Chondrocyte (in vitro differentiated cells): ENCODE measurements at places on chromosomes 11 and 22. TPM values are rescaled to one million over a fixed set of nuclear protein-coding genes. Genes with fewer than 3 reads are reported as not detected.

DNA sequence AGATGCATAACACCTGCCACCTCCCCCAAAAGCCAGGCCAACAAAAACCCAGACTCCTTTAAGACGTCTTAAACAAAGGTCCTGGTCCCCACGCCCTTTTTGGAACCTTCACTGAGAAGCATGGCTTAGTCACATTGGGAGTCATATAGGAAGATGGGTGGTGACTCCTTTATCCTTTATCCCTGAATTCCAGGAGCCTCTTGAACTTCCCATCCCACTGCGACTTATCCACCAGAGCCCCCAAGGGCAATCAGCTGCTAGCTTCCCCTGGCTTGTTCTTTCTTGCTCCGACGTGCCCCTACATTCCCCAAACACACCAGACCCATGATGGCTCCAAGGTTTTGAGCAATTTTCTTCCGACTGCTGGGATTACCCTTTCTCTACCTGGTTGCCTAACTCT, 567.0 kb upstream of the CADM1 start:
- no peak for DNase-seq

DNA sequence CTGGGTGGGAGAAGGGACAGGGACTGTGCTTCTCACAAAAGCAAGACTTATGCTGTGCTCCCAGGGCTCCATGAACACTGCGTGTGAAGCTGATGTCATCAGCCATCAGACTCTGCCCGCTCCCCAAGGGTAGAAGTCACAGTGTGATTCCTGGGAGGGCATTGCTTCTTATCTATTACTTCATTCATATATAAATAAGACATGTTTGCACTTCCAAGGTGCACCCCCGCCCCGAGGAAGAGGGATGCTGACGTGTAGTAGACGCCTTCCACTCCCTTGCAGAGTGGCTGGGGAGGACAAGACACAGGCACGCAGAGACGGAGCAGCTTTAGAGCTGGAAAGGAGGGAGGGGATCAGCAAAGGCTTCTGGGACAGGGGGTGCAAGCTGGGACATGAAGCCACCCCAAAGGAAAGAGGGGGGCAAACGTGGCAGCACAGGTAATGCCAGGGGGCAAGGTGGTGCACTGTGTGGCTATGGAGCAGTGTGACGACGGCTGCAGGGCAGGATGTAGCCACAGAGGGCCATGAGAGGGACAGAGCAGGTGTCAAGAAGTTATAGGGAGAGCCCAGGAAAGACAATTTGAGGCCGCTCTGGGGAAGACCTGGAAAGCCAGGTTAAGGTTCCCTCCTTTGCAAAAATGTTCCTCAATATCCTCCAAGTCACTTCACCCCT, 558.5 kb downstream of the MN1 start:
- DNase-seq, result no peak

DNA sequence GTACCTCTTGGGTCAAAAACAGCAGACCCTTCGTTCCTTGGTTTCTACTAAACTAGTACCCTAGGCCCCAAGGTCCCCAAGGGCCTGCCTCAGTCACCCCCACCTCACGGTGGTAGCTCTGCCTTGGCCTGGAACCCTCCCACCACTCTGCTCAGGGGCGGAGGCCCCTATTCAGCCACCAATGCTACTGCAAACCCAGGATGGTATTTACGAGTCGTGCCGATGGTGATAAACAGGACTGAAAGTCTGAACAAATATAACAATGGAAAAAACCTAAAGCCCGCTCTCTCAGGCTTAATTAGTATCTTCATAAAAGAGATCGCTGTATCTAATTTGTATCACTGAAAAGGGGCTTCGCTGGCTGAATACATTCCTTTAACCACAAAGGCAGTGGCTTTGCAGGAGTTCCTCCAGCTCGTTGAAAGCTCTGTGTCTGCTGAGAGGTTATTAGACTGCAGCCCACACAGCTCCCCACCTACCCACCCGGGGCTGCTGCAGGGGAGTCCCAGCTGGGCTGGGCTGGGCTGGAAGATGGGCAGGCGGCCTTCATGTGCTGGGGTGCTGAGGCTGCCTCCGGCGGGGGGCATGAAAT, 15.2 kb downstream of the SHISAL1 start:
- no peak for DNase-seq

EHF gene
- not detected in 3 replicates for total RNA-seq

TRIM49D1 gene
- not detected in 3 replicates for total RNA-seq

DNA sequence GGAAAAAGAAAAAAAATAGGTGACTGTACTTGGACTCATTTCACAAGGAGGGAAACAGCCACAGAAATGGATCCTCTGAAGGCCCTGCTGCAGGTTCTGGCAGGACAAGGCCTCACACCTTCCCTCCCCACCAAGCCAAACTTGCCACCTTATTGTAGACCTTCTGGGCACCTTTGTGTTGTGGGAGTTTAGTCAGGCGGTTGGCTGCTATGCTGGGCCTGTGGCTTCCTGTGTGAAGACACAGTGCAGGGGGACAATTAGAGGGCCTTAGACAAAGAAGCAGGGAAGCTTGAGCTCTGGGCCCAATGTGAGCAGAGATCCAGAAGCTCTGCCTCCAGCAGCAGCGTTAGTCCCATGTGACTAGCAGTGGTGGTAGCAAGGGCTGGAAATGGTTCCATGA, 4.2 kb downstream of the RAB1B start:
- DNase-seq, result no peak

FAM111B gene
- 1.3 to 7.6 TPM (median 1.6 TPM) in 3 replicates for total RNA-seq

DNA sequence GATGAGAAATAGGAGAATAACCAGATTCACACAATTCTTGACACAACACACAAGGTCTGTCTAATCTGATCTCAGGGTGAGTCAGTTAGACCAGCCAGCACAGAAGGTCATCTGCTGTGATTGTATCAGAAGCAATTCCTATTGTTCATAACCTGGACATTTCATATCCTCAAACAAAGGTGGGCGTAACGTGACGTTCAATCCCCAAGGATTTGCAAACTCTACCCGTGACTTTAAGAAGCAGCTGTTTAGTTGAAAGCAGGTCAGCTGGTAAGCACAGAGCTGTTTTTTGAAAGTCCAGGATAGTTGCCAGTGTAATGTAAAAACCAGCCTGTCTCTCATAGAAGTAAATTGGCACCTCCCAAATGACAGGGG, 385.1 kb downstream of the DCDC1 start:
- no peak for DNase-seq

- no peak for DNase-seq
These were observed 1373.1 kb downstream of the TBC1D22A start for GRCh38 chr22:48135592-48135991.

DNA sequence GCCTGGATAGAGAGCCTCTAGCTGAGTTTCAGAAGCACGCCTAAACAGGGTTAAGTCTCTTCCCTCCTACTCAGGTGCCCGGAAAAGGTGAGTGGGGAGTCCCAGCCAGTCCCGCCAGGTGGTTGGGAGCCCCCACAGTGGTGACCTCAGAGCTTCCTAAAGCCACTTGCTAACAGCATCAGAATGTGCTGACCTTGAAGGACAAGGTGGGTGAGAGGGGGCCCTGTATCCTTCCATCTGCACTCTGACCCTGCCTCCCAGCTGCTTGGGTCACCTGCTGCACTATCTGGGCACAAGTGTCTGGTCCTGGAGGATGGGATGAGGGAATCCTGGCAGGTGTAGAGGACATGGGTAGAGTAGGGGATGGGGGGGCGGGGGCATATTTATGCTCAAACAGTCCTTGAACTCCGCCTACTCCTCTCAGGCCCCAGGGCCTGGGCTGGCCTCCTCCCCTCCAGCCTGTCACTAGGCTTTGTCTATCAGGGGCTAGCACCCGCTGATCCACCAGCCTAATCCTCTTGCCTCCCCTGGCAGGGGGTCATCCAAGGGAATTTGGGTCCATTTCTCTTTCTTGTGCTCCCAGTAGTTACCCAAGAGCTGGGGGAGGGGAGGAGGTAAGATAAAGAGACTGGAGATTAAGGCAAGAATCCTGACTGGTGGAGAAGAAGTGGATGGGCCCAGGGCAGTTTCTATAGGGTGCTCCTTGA, 3.4 kb downstream of the USP2 start:
- no peak for DNase-seq

GRCh38 chr11:39461066-39461465, 1998.4 kb downstream of the LRRC4C start:
- DNase-seq, result no peak

PYGM gene
- total RNA-seq, result 0.65 to 1.6 TPM (median 1.2 TPM) in 3 replicates

- no peak for DNase-seq
These were observed 32.7 kb upstream of the USP47 start for GRCh38 chr11:11808992-11809615.

AIFM3 gene
- total RNA-seq, result 0.47 TPM in 1 of 3 replicates, not detected in the others

OTOG gene
- total RNA-seq, result 0.08 to 0.82 TPM in 2 of 3 replicates, not detected in the other

DBX1 gene
- not detected in 3 replicates for total RNA-seq

GRCh38 chr11:6757373-6757967, 14.3 kb downstream of the OR2AG2 start:
- DNase-seq, result no peak

DNA sequence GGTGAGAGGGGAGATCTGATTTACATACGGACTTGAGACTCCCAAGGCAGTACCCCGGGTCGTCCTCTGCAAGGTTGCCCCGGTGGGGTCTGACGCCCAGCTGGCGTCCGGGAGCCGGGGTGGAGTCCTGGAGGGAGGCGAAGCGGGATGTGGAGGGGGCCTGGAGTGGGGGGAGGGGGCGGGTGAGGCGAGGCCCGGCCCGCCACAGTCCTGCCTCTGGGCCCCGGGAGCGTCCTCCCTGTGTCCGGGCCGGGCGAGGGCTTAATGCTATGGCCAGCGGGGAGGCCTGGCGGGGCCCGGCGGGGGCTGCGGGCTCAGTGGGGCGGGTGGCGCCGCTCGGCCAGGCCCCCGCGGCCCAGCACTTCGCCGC, 2.4 kb upstream of the MYBPC3 start:
- no peak for DNase-seq

KCNQ1 gene
- 0.41 TPM in 1 of 3 replicates, not detected in the others for total RNA-seq

GRCh38 chr11:19013181-19013857, 47.2 kb downstream of the MRGPRX2 start:
- DNase-seq, result no peak

DNA sequence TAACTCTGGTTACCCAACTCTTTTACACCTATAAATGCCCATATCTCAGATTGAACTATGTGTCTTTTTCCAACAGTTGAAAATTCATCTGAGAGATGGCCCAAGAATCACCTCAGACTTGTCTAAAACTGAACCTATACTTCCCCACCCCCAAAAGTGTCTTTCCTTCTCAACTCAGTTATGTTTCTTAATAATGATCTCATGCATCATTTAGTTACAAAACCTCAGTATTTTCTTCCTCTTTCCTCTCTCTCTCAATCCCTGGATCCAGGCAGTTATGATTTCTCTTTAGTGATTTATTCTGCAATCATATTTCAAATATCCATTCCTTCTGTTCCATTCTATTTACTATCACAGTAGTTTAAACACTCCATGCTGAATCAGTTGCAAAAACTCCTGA, 32.3 kb upstream of the ADSL start:
- DNase-seq, result no peak

MN1 gene
- total RNA-seq, result 119 to 156 TPM (median 121 TPM) in 3 replicates

DNA sequence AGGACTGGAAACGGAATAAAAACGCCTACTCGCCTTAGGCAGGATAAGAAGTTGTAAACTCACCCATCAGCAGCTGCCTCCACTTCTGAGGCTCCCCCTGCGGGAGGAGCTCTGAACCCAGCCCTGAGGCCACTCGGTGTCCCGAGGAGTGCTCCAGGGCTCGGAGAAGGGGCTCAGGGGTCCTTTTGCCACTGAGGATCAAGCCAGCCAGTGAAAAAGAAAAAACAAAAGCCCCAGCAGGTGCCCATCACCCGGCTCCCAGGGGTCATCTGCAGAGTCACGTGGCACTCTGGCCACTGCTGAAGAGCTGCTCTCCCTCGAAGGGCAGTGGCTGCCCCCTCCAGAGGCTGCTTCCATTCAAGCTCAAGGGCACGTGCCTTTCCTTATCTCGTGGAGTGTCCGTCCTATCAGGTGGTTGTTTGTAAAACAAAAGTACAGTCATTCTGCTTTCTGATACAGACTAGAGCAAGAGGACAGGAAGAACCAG, 29.0 kb downstream of the NUP50 start:
- DNase-seq, result no peak

DNA sequence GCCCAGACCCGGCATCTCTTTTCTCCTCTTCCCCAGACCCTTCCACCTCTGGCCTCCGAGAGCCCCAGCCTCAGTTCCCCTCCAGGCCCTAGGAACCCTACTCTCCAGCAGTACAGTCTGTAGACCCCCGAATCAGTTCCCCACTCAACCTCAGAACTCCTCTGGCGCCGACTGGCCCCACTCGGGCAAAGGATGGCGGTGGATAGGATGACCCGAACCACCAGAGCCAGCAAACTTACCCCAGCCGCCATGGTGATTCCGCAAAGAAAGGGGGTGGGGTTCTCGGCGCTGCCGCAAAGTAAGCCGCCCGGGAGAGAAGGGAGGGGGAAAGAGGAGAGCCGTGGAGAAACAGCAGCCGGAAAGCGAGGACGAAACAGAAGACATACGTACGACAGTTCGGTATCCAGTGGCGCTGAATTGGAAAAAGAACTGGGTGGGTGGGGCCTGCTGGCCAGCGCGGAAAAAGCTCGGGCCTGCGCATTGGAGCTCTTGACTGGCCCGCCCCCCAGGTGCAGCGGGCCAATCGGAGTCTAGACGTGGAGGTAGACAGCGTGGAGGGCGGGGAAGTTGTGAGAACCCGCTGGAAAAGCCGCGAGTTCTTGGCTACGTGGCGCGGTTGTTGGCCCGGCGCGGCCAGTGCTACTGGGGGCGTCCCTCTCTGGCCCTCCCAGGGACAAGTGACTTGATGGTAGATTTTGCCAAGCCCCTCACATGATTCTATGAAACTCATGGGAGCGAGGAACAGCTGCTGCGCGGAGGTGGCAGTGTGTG, at the start of gene EEF1G:
EEF1G (minus strand) TSS at position 300 of the 771 bp plus-strand sequence; CDS start at position 251, 49 bp downstream.
- peak; percentile 99 for DNase-seq

- DNase-seq, result no peak
These were observed 121.8 kb downstream of the ETS1 start for GRCh38 chr11:128465531-128465930.

TBRG1 gene
- total RNA-seq, result 22.4 to 30.9 TPM (median 30.0 TPM) in 3 replicates

- DNase-seq, result no peak
These were observed 20.5 kb upstream of the ISX start for GRCh38 chr22:35045451-35045850.

OR4A16 gene
- not detected in 3 replicates for total RNA-seq

GRCh38 chr11:6635082-6635932, 16.1 kb upstream of the TPP1 start:
- DNase-seq, result no peak

DNA sequence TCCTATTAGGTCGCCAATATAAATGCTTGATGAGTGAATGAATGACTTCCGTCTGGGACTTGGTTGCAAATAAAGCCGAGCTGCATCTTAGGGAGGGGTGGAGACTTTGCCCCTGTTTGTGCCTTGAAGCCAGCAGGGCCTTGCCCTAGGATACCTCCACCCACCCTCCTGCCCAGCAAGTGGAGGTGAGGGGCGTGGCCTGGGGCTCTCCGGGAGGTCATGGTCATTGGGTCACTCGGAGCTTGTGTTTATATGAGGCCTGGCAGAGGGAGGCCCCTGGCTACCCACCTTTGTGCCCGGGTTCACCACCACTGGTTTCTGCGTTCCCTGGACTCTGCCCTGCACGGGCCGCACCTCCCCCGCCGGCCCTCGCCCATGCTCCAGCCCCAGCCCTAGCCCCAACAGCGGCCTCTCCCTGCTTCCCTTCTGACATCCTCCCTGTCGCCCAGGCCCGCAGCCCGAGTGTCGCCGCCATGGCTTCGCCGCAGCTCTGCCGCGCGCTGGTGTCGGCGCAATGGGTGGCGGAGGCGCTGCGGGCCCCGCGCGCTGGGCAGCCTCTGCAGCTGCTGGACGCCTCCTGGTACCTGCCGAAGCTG, 4.3 kb downstream of the MPST start:
- no peak for DNase-seq

GRCh38 chr11:27255447-27255828, 107.6 kb downstream of the CCDC34 start:
- no peak for DNase-seq

- DNase-seq, result no peak
These were observed 64.7 kb upstream of the CTSC start for GRCh38 chr11:88402192-88402715.
